ENCODE measurements at places on chromosomes 11 and 22.

- DNase-seq = no peak
Measured at GRCh38 chr11:126359431-126360048, 4.1 kb downstream of the ST3GAL4 start.

DNA sequence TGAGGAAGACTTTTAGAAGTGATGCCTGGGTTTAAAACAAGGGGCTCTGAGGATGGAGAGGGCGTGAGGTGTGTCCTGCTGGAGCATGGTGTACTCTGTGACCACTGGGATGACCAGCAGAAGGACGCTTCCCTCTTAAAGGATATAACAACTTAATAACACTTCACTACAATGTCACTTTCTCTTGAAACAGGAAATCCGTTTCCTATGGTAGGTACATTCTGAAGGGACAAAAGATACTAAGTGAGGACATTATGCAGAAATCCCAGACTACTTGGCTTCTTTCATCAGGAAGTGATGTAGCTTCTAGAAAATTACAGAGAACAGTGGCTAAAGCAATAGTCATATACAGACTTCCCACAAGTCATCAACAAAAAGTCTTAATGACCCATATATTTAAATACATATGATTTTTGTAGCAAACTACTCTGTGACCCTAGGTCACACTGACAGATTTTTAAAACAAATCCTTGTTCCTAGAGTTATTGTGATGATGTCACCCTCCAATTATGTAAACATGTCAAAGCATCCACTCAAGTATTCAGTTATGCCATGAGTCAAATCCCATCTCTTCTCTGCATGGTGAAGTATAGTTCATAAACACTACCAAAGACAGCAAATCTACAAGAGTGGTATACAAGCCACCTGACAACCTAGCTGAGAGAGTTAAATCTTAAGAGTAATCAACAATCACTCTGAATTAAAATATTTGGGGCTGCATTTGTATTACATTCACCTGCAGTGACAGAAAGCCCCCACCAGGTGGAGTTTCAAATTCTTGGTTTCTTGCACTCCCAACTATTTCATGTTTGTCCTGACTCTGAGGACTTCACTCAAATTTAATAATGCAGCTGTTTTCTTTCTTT lies 32.8 kb downstream of the PITPNB start:
- peak; percentile 13 for DNase-seq

GRCh38 chr22:26690654-26691376 lies 33.4 kb downstream of the MIAT start:
- DNase-seq = no peak

DNA sequence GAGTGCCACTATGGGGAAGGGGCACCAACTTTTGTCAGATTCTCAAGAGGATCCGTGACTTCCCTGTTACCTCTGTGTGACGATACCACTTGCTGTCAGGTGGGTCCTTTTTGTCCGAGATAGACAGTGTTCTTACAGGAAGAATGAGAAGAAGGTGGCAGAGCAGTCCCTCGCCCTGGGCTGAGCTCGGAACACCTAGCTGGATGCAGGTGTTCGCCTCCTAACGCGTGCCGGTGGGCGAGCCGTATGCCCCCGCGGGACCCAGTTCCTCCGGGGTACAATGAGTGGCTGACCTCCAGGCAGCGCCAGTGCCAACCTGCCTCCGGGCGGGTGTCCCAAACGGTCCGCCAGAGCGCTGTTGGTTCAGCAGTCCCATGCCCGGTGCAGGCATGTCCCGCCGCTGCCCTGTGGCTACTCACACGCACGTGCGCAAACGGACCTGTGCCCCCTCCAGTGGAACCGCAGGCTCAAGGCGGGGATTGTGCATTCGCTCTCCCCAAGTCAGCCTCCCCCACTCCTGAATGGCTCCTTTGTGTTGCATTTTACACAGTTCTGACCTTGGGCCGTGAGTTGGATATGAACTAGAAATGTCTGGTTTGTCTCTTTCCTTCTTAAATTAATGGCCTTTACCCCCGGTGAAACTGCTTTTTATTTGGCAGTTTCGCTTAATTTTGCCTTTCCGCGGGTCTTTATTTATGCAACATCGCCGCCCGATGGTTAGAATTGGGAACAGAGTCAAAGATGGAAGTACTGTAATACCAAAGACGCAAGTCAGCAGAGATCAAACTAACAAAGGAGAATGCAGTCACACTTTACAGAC lies 1.1 kb upstream of the ABTB2 start:
- peak; percentile 49 for DNase-seq

DNA sequence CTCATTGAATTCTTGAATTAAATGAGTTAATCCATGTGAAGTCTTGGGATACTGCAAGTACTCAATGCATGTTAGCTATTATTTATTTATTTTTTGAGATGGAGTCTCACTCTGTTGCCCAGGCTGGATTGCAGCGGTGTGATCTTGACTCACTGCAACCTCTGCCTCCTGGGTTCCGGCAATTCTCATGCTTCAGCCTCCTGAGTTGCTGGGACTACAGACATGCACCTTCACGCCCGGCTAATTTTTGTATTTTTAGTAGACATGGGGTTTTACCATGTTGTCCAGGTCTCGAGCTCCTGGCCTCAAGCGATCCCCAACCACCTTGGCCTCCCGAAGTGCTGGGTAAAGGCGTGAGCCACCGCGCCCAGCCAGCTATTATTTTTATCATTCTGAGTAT lies 9.4 kb downstream of the MMP7 start:
- DNase-seq = no peak

- DNase-seq = no peak
Measured at GRCh38 chr11:116694815-116695590, 77.8 kb downstream of the BUD13 start.

DNA sequence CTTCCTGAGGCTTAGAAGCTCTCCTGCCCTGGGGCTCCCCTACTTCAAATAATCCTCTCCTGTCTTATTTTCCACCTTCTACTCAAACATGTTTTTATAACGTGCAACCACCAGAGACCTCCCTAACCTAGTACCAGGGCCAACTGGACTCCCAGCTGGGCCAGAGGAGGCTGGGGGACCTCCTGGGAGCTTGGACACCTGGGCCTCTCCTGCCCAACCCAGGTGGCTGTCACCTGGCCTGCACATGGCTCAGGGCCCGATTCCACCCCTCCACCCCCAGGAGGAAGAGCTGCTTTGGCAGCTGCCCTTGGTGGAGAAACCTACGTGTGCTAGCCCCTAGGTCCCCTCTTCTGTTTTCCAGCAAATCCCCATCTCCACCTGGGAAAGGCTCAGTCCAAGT lies 105.2 kb downstream of the ABTB2 start:
- DNase-seq = no peak

GRCh38 chr11:27820249-27820648 lies 120.0 kb upstream of the BDNF start:
- no peak for DNase-seq

- DNase-seq = no peak
Measured at GRCh38 chr11:81030186-81030585, 1589.4 kb upstream of the TENM4 start.

- no peak for DNase-seq
Measured at GRCh38 chr11:130124096-130124495, 35.5 kb upstream of the ST14 start.
